Fibroblast of the aortic adventitia (primary cell): ENCODE measurements at places on chromosomes 4 and X. TPM values are rescaled to one million over a fixed set of nuclear protein-coding genes. Genes with fewer than 3 reads are reported as not detected.

GRCh38 chr4:181161669-181162068, 1081.5 kb upstream of the TENM3 start:
- no peak for DNase-seq

GRCh38 chr4:138275963-138276621, 33.9 kb upstream of the SLC7A11 start:
- peak; percentile 89 for DNase-seq

The TNMD gene
- 0.90 TPM in 1 of 2 replicates, not detected in the other for total RNA-seq

The GC gene
- total RNA-seq = not detected in 2 replicates

- DNase-seq = peak; percentile 56
Measured at GRCh38 chrX:80578517-80579105, 158.4 kb downstream of the TENT5D start.

GRCh38 chr4:102596532-102596931, 95.4 kb downstream of the NFKB1 start:
- DNase-seq = no peak

The ITM2A gene
- total RNA-seq = 0.54 and 3.3 TPM in 2 replicates

- DNase-seq = no peak
Measured at GRCh38 chrX:30317308-30317707, 8.1 kb upstream of the NR0B1 start.

- peak; percentile 58 for DNase-seq
Measured at GRCh38 chr4:125387770-125388169, 73.0 kb downstream of the FAT4 start.

GRCh38 chr4:130573742-130574141, 1477.8 kb downstream of the C4orf33 start:
- no peak for DNase-seq

The CNKSR2 gene
- 0.99 and 4.7 TPM in 2 replicates for total RNA-seq

- DNase-seq = no peak
Measured at GRCh38 chr4:86947501-86948120, 12.8 kb downstream of the AFF1 start.

DNA sequence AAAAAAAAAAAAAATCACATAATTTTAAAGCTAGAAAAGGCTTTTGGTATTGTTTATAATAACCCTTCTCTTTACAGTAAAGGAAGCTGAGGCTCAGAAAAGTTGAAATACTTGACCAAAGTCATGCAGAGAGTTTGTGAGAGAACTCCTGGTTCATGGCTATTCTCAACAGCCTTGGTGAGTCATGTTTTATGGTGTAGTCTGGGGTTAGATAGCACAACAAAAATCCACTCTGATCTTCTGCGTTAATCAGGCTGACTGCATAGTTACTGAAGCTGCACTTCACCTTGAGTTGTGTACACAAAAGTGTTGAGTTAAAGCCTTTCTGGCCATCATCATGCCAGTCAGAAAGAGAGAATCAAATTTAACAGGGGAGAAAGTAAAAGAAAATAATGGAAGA, 19.3 kb upstream of the SFRP2 start:
- DNase-seq = no peak

- peak; percentile 14 for DNase-seq
Measured at GRCh38 chrX:26262121-26262523, 46.2 kb downstream of the MAGEB5 start.

- DNase-seq = peak; percentile 46
Measured at GRCh38 chr4:98473046-98473445, 185.4 kb downstream of the TSPAN5 start.

The WWC2 gene
- 21.5 and 47.0 TPM in 2 replicates for total RNA-seq

DNA sequence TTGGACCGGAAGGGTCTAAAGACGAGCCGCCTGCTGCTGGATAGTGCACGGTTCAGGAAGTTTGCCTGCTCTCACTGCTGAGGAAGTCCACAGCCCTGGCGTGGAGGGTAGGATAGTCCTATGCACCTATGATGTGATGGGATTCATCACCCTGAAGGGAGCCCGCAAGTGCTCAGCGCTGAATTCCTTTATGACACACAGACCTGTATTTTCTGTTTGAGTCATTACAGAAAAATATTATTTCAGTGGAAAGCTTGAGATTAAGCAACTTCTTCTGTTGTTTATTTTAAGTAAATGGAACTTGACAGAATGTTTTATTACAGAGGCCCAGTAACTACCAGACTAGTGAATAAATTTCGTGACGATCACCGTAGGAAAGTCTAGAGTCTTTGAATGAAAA, 123.2 kb downstream of the TRIML1 start:
- DNase-seq = no peak
